KG1 (cell line): ENCODE measurements at places on chromosomes 5 and 9.

DNA sequence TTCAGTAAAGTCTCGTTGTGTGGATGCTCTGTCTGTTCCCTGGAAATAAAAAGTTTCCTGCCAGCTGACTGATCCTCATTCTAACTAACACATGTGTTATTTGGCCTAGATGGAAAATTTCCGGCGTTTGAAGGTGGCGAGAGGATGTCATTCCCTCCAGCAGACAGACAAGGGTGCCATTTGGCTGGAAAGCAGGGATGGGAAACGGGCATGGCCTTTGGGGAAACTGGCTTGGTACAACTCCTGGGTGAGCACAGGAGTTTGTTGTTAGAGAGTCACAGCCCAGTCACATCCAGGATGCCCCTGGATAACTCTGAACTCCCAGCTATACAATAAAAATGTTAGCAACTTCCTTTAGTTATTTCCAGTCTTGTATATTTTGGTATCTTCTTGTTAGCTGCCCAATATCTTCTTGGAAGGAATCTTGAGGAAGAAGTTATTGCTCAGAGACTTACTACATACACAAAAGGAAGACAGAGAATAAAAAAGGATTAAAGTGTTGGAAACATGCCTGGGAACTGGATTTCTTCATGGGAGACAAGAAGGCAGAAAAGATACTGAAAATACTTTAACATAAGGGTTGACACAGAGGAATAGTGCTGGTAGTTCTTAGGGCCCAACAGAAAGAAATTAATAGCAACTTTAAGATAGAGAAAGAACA lies 41.9 kb downstream of the TEK start:
- no peak for DNase-seq

DNA sequence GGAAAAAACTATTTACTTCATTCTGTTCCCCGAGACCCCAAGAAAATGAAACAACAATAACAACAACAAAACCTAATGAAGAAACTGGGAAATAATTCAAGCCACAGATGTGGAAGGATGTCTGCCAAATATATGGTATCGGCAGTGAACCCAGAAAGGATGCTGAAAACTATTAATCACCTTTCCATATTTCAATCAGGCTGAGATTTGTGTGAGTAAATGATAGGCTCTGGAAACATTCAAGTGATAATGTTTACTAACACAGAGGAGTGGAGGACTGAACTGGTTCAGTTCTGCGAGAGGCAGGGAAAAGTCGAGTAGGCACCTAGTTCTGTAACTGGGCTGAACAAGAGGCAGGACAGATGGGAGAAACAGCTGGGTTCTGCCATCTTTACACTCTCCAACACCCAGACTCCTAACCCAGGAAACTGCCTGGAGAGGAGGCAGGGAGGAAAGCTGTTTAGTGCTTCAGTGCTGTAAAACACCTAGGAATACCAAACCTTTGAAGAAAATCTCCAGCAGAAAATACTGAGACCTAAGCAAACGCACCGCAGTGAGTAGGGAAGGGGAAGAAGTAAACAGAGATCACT lies 96.8 kb upstream of the GNA14 start:
- DNase-seq, result no peak

GRCh38 chr5:89342106-89342876 lies 459.3 kb upstream of the MEF2C start:
- no peak for DNase-seq

GRCh38 chr9:107671588-107671987 lies 182.0 kb upstream of the KLF4 start:
- DNase-seq, result no peak

GRCh38 chr5:172695232-172696054 lies 54.4 kb downstream of the NEURL1B start:
- no peak for DNase-seq

DNA sequence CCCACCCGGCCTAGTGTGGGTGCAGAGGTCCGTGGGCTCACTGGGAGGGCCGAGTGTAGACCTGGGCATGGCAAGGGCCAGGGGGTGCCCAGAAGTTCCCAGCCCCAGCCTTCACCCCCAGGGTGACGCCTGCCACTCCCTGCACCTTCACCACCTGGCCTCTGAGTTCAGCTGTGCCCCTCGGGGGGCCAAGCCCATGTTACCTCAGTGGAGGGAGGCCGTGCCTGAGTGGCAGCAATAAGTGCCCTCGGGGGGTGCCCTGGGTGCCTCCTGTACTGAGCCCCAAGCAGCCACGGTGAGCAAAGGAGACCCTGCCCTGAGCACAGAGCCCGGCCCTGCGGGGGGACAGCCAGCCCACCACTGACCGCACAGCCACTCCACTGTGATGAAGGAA lies 10.3 kb upstream of the FCN2 start:
- no peak for DNase-seq

- DNase-seq, result no peak
These were observed 831.7 kb downstream of the MTRR start for GRCh38 chr5:8700671-8701070.

DNA sequence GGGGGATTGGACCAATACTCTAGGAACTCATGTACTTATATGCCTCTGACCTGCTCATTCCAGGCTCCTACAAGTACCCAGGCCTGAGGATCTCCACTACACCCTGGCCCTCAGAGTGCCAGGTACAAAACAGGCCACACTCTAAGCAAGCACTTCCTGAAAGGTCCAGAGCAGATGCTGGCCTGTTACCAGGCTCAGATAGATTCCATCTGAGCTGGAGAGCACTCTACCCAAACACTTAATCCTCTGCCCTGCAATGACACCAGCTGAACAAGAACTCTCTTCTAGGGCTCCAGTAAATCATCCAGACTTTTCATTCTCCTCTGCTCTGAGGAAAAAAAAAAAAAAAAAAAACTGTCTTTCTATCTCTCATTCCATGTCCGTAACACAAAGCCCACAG lies 2.9 kb downstream of the P4HA2 start:
- no peak for DNase-seq

GRCh38 chr5:180623844-180624243 lies 25.6 kb downstream of the FLT4 start:
- DNase-seq, result no peak
